ENCODE measurements at places on chromosomes 11 and 22.

DNA sequence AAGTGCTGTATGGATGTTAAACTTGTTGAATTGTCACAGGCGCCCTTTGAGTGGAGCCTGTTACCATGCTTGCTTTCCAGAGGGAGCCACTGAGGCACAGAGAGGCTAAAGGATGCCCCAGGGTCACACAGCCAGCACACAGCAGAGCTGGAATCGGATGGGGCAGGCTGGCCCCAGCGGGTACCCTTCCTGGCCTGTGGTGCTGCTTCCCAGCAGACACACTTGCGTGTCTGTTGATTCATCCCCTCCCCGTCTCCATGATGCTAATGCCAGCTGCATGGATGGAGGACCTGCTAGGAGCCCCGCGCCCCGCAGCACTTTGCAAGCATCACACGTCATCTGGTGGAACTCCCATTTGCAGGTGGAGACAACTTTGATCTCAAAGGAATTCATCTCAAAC lies 52.4 kb upstream of the SHISAL1 start:
- no peak for DNase-seq

GRCh38 chr11:131591051-131591461 lies 220.6 kb downstream of the NTM start:
- no peak for DNase-seq

- DNase-seq: no peak
These were observed 26.2 kb downstream of the OR10A6 start for GRCh38 chr11:7904917-7905316.

GRCh38 chr22:40855071-40855978 lies 1.1 kb downstream of the ST13 start:
- DNase-seq: peak; percentile 4

DNA sequence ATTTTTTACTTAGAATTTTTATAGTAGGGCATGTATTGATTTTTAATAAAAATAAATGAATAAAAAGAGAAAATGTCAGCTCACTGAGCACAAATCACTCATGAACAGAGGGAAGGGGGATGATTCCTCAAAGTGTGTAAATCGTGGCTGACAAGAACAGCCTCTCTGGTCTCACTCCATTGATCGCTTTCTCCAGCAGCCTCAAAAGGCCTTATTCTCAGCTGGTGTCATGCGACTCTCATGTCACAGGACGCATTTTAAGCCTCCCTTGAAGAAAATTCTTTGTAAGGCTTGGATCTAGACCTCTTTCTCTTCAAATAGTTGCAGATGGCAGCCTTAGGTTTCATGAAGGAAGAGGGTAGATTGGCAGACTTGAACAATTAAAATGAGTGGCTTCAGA lies 33.9 kb upstream of the SLC5A12 start:
- no peak for DNase-seq

- no peak for DNase-seq
These were observed 134.0 kb downstream of the INSC start for GRCh38 chr11:15248749-15249148.

- DNase-seq: no peak
These were observed 11.9 kb upstream of the NARS2 start for GRCh38 chr11:78586452-78587046.

DNA sequence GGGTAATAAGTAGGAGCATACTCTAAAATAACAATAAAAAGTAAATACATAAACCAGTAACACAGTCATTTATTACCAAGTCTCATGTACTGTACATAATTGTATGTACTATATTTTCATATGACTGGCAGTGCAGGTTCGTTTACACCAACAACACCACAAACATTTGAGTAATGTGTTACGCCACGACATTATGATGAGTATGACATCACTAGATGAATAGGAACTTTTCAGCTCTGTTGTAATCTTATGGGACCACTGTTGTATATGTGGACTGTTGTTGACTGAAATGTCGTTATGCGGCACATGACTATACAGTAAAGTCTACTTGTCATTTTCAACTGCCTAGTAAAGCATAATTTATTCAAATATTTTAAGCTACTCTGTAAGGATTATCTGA lies 18.6 kb downstream of the KIF18A start:
- no peak for DNase-seq

GRCh38 chr22:42967933-42968332 lies 47.0 kb downstream of the PACSIN2 start:
- no peak for DNase-seq

GRCh38 chr11:107251298-107251697 lies 206.3 kb downstream of the CWF19L2 start:
- no peak for DNase-seq

DNA sequence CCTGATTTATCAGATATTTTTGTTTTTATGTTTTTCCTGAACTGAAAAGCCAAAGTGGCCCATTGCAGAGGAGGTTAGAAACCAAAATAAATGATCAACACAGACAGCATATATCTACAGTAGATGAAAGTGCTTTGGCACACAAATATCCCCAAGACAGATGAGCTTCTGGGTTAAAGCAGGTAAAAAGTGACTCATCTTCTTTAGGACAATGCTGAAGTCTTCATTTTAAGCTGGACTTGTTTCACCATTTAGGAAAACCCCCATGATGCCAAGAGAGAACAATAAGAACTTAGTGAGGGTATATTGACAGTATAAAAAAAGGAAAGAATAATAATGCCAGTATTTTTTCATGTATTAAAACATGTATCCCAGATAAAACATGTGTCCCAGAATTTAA lies 100.8 kb upstream of the OR9G4 start:
- no peak for DNase-seq

- DNase-seq: no peak
These were observed 130.6 kb upstream of the MTNR1B start for GRCh38 chr11:92838759-92839310.

GRCh38 chr11:65867284-65868071 lies 5.1 kb downstream of the EFEMP2 start:
- DNase-seq: no peak

DNA sequence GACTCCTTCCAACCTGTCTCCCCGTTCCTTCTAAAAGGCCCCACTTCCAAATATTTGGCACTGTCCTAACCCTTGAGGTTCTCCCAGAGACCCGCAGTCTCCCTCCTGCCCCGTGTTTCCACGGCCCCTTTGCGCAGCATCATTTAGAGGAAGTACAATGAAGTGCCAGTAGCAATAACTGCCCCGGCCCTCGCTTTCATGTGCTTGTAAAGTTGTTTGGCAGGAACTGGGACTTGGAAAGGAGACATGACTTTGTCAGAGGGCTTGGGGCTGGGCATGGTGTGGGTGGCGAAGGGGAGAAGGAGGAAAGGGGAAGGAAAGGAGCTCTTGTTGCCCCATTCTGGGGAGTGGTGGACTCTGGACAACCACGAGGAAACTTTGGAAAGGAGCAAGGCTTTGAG lies 2.6 kb downstream of the CD44 start:
- no peak for DNase-seq

DNA sequence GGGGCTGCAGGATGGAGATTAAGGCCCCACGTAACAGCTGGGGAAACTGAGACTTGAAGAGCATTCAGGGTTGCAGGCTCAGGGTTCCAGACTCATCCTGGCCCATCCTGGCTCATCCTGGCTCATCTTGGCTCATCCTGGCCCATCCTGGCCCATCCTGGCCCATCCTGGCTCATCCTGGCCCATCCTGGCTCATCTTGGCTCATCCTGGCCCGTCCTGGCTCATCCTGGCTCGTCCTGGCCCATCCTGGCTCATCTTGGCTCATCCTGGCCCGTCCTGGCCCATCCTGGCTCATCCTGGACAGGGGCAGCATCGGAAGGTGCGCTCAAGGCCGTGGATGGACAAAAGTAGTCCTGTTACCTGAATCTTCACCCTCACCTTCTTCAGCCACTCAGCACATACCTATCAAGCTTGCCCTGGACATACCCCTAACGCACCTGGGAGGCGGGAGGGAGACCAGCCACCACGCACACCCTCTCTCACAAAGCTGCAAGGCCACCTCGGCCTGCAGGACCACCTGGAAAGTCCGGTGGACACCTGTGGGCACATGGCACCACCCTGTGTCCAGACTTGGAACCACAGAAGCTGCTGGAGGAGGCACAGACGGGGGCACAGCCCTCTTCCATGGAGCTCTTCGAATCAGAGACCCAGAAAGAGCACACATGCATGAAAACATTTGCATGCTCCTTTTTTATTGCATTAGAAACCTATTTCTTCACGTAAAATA lies 20.3 kb upstream of the NLRP6 start:
- DNase-seq: no peak

DNA sequence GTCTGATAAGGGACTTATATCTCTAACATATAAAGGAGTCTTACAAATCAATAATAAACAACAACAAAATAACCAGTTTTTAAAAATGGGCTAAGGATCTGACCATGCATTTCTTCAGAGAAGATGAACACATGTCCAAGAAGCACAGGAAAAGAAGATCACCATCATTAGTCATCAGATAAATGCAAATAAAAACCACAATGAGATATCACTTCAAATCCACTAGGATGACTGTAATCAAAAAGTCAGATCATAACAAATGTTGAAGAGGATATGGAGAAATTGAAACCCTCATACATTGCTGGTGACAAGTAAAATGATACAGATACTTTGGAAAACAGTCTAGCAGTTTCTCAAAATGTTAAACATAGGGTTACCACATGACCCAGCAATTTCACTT lies 61.2 kb upstream of the MYOD1 start:
- no peak for DNase-seq

DNA sequence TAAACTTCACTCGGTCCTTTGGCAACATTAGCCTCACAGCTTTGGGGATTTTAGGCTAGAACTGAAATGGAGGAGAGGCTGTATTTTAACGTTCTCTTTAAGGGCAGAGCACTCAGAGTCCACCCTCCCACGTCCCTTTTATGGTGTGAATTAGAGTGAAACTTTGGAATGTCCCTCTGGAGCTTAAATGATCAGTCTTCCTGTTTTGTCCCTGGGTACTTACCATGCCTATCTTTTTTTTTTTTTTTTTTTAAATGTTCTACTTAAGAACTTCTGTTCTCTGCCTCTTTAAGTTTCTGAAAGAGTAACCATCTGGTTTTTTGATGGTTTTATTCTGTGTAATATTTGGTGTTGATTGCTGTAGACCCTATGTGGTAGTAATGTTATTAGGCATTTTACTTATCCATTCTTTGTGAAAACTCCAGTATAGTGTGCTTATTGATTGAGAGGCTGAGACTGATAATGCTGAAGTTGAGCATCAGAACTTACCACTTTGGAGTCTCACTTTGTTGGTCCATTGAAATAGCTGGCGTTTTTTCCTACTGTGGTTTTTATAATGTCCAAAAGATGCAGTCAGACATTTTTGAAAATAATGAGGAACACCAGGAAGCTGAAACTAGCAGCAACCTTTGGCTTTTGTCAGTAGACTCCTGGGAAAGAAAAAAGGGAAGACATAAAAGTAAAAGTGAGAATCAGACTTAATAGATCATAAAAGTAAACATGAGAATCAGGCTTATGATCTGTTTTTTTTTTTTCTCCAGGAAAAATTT lies 11.6 kb downstream of the UVRAG start:
- no peak for DNase-seq

DNA sequence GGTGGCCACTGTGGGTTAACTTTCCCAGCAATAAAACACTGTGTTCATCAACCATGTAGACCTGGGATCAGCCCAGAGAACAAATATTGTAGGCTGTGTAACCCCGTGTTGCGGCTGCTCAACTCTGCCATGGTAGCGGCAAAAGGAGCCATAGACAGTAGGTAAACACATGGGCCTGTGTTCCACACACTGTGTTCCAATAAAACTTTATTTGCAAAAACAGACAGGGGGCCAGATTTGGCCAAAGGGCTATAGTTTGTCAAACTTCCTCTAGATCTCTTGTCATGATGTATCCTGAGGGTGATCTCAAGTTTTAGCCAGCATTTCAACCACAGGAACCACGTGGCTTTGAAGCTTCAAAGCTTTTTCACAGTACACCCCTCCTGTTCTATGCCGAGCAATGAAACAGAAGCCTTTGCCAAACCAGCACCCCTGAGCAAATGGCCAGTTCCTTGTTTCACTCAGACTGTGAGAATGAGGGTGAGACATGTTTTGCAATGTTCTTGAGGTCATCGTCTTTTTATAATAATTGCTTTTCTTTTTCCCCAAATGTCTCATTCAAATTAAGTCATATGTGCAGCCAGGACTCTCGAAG lies 49.9 kb upstream of the FADD start:
- no peak for DNase-seq

DNA sequence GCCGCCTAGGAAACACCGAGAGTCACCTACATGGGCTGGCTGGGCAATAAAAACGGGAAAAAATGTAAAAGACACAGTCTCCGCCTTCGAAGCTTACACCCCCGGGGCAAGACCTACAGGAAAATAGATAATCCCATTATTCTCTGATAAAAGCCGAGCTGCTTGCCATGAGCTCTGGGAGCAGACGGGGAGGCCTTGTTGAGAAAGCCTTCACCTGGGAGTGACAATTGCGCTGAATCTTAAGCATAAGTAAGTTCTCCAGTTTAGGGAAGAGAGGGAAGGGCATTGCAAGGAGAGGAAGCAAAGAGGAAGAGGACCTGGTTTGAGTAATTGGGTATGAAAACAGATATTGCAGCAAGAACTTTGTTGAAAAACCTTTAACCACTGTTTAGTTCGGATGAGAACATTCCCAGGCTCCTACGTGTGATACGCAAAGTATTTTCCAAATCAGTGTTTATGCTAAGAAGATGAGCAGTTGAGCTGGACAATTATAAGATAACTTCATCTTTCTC lies 813 bp upstream of the BTBD10 start:
- no peak for DNase-seq

- DNase-seq: no peak
These were observed 52.3 kb downstream of the SHISAL1 start for GRCh38 chr22:44260216-44261035.

DNA sequence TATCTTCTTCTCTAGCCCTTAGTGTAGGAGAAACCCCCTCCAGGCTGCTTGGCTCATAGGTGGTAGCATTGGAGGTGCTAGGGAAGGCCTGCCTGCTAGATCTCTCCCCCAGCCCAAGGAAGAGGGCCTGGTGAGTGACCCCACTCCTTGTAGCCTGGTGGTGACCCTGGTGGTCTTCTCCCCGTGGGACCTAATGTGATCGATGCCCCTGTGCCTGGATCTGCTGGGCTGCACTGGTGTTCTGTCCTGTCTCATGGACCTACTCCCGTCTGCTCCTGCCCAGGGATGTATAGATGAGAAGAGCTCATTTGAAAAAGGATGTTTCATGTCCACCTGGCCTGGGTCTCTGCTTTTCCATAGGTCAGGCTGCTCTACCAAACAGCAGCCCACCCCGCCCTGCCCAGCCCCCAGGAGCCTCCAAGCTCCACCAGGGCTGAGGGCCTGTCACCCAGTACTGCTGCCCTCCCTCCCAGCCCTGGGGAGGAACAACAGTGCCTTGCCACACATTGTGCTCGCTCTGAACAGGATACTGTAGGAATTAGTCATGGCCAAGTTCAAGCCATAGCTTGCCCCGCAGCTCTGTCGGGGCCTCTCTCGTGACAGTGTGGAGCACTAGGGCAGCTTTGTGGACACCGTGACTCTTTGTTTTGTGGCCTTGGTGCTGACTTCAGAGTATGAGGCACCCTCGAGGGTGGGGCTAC lies 19.7 kb downstream of the SLC37A2 start:
- no peak for DNase-seq
